ENCODE measurements at places on chromosomes 12 and 14.

DNA sequence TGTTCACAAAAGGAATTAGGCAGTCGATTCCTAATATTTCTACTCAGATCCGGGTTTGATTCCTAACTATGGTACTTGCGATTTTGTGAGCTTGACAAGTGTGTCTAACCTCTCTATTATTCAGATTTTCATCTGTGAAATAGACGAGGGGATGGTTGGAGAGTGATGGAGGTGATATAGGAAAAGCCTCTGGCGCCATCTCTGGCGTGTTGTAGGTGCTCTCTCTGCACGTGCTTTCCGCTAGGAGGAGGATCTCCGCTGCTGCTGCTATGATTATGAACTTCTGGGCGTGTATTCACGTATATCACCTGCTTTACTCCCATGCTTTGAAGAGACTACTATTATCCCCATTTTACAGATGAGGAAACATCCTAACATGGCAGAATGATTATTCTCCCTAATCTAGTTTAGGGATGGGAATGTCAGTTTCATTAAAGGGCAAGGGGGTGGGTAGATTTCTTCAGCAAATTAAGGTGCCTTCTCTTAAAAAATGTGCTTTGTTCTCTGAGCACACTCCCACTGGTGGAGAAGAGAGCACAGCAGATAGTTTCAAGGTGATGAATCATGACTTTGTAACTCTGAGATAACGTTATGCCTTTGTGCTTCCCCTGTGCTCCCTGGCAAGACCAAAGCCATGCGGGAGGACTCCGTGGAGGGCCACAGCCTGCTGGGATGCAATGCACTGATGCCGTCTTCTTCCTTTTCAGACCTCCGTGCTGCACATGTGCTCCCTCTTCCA is 97.1 kb downstream of the PRIMA1 start:
- DNase-seq = no peak

DNA sequence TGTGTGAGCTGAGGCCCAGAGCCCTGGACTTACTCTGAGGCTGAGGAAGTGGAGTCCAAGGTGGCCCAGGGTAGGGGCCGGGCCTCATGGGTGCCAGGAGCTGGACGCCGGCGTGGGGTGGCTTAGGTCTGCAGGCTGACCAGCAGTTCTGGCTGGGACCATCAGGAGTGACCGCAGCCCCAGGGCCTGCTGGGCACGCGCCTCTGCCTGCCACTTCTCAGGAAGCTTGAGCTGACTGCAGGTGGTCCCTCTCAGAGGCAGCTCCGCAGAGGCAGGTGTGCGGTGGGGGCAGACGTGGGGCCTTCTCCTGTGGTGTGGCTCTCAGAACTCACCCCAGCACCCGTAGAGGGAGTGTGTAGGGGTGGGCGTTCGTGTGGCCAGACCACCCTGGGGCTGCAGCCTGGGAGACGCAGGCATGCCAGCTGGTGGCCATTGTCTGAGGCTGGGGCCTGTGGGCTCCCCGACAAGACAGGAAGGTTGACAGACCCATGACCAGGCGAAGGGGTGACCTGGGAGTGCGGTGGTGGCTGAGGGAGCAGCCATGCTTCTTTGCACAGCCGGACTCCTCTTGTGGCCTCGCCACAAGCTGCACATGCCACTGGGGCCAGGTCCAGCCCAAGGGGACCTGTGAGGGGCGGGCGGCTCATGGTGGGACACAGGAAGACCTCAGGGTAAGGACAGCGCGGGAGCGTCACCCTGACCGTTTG is 40.0 kb upstream of the TEX22 start:
- DNase-seq = no peak

- no peak for DNase-seq
These were observed 10.2 kb downstream of the ARHGDIB start for GRCh38 chr12:14950982-14951746.

- no peak for DNase-seq
These were observed 96.3 kb downstream of the ESRRB start for GRCh38 chr14:76472199-76472723.

- DNase-seq = no peak
These were observed 71.9 kb downstream of the TBX3 start for GRCh38 chr12:114612062-114612461.

GRCh38 chr14:90797451-90797850 is 18.8 kb downstream of the TTC7B start:
- DNase-seq = no peak

- DNase-seq = no peak
These were observed 24.8 kb upstream of the RAB35 start for GRCh38 chr12:120141336-120141735.

DNA sequence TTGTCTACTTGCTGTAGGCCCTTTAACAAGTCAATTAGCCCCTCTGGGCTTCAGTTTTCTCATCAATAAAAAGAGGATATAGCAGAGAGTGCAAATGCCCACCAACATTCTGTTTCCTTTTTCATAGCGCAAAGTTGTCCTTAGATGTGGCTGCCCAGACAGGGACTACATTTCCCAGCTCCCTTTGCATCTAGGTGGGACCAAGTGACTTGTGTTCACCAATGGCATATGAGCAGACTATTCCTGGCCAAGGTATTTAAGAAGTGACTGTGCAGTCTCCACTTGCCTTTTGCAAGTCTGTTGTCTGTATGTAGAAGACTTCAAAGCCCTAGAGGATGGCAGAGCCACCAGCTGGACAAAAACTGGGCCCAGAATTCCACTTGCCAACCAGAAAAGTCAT is 59.7 kb downstream of the DAO start:
- DNase-seq = no peak

DNA sequence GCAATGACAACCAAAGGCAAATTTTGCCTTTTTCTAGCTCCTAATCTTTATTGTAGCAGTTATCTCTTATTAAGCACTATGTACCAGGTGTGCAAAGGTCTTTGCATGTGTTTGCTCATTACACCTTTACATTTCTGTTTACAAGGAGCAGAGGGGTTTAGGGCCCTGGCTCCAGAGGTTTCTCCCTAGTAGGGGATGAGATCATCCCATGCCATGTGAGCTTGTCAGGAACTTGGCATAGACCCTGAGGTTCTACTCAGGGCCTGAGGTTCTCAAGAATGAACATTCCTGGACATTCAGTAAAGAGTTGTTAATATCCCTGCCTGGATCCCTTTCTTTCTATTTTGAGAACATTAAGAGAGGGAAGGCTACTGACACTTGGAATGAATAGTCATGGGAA is 292.0 kb downstream of the RPAP3 start:
- DNase-seq = no peak

GRCh38 chr14:99682809-99683618 is 1.1 kb upstream of the CYP46A1 start:
- peak; percentile 18 for DNase-seq

DNA sequence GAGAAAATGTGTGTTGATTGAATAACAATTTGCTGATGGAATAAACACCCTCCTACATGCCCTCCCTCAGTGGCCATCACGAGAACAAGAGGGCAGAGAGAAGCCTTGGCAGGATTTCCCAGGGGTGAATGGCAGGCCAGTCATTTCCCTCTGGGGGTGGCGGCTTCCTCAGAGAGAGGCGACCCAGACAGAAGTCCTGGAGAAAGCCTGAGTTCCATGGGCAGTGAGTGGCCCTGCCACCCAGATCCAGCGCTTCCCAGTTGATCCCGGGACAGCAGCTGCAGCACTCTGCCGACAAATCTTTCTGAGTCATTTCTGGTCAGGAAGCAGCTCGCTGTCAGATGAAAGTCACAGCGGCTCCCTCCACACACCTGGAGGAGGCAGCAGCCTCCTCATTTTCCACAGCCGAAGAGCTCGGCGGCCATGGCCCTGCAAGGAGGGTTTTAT is 123.0 kb downstream of the SCARB1 start:
- DNase-seq = no peak

GRCh38 chr12:50621399-50622300 is 116.9 kb downstream of the DIP2B start:
- no peak for DNase-seq

Data from HS-5 (cell line).